ENCODE measurements at places on chromosomes 6 and 20. TPM values are rescaled to one million over a fixed set of nuclear protein-coding genes. Genes with fewer than 3 reads are reported as not detected.

DNA sequence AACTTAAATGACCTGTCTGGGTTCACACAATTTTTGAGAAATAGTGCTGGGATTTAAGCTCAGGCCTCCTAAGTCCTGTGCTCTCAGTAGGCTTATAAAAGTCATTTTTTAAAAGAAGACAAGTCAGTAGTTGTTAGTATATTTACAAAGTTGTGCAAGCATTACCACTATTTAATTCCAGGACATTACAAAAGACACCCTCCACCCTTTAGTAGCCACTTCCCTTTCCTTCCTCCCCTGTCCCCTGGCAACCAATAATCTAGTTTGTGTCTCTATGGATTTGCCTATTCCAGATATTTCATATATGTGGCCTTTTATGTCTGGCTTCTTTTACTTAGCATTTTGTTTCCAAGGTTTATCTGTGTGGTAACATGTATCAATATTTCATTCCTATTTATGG is 37.6 kb downstream of the HMGN3 start:
- no peak for DNase-seq

- no peak for DNase-seq
Measured at GRCh38 chr20:10596710-10597121, 77.1 kb downstream of the JAG1 start.

- DNase-seq = no peak
Measured at GRCh38 chr6:3965071-3965718, 113.7 kb downstream of the FAM217A start.

DNA sequence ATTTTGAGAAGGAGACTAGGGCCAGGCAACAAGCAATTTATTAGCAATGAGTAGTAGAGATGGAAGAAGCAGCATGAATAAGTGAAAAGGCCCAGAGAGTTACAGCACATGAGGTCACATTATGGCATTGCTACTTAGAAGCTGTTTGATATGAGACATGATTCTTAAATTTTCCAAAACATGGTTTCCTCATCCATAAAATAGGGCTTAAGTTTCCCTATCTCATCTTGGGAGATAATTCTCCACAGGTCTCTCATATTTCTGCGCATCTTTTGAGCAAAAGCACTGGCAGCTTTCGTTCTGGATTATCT is 656.1 kb downstream of the EPHA7 start:
- DNase-seq = no peak

- no peak for DNase-seq
Measured at GRCh38 chr6:98308564-98308963, 525.8 kb upstream of the POU3F2 start.

- peak; percentile 14 for DNase-seq
Measured at GRCh38 chr20:25054096-25054820, 3.7 kb downstream of the ACSS1 start.

DNA sequence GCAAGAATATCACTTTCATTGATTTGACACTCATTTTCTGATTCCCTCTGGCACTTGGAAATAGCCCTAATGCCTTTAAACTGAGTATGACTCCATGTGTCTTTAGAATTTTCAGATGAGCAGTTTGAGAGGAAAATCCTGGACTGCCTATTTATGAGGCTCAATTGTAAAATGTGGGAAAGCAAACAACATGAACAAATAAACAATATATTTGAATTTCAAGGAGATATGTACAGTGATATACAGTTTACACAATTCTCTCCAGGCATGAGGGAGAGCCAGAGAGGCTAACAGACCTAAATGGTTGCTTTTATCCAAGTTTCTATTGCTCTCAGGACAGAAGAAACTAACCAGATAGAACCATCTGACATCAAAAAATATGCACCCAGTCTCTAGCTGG is 748.2 kb upstream of the NRSN1 start:
- DNase-seq = no peak

GRCh38 chr6:2951728-2952127 is 19.6 kb downstream of the SERPINB6 start:
- peak; percentile 90 for DNase-seq

DNA sequence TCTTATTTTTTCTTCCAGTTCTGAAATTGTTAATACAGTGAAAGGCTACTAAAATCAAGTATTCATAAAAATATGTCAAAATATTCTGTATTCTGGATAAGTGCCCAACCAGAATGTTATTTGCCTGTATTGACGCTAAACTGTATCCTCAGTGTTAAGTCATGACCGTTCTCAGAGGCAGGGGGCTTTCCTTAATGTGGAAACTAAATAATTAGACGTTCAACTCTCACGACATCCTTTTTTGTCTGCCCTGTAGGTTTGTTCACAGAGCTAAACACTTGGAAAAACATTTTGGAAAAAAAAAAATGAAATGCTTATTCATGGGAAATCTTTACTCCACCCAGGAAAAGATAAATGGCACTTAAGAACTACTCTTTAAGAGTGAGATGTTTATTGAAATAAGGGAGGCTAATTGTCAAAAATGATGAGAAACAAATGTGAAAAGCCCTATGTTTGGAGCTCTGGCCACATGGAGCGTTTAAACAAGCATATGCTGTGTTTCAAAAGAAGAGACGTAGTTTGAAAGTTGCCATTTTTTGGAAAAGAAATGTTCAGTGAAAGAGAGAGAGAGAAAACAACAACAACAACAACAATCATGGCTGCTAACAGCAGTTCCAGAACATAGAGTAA is 453.1 kb upstream of the MARCKS start:
- DNase-seq = no peak

GRCh38 chr6:41690541-41691330 is 44.7 kb downstream of the TFEB start:
- peak; percentile 75 for DNase-seq

GRCh38 chr20:61442075-61442670 is 190.1 kb downstream of the CDH4 start:
- DNase-seq = no peak

GRCh38 chr20:44709797-44710196 is 5.4 kb upstream of the CCN5 start:
- peak; percentile 53 for DNase-seq

DNA sequence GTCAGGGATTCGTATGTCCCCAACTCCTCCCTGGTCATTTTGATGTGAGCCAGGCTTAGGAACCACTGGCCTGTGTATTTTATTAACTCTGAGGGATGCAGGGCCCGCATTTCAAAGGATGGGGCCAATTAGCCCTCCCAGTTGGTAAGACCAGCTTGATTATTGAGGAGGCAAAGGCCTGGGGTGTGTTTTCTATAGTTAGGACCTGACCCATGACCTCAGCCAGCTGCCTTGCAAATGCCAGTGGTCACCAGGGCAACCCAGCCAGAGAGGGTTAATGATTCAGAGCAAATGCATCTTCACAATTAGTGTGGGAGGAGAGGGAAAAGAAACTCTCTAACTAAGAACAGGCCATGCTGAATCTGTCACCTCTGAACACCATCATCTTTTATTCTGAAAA is 835.4 kb downstream of the MAFB start:
- DNase-seq = no peak

DNA sequence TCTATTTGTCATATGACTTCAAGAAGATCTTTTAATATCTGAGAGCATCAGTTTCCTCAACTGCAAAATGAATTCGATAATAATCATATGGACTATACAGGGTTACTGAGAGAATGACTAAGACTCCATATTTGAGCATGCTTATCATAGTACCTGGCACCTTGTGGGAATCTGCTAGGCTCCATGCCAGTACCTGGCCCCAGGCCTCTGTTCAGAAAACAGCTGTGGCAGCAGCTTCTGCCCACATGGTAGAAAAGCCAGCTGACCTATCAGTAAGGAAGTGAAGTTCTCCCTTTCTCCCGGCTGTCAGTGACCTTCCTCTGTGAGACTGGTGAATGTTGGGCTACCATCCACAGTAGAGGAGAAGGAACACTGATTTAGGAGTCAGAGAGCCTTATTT is 574.9 kb upstream of the CHD6 start:
- no peak for DNase-seq

- DNase-seq = no peak
Measured at GRCh38 chr20:63525971-63526370, 5.4 kb downstream of the PPDPF start.

- no peak for DNase-seq
Measured at GRCh38 chr20:63409066-63409833, 48.1 kb upstream of the CHRNA4 start.

GRCh38 chr6:92667843-92668242 is 751.5 kb downstream of the EPHA7 start:
- no peak for DNase-seq

DNA sequence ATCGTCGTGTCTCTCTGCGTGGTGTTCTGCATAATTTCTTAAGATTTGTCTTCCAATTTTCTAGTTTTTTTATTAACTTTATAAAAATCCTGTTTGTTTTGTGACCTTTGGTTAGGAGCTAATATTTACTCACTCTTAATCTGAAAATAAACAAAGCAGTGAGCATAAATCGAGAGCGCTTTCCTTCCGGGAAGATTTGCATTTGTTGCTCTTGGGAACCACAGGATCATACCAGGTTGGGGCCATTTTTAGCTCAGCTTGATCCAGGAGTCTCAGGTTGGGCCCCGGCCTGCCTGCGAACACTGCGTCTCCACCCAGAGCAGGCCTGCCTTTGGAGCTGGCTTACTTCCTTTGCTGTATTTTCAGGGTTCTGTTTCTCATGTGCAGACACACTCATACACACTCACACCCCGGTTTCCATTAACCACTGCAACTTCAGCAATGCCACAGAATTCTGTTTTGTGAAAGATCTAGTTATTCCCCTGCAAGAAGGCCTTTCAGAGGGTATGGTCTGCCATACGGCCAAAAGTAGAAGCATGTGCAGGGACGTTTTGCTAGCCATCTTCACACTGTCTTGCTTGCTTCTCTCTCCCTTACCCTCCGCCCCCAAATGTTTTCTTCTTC is 17.3 kb downstream of the BPHL start:
- DNase-seq = no peak

DNA sequence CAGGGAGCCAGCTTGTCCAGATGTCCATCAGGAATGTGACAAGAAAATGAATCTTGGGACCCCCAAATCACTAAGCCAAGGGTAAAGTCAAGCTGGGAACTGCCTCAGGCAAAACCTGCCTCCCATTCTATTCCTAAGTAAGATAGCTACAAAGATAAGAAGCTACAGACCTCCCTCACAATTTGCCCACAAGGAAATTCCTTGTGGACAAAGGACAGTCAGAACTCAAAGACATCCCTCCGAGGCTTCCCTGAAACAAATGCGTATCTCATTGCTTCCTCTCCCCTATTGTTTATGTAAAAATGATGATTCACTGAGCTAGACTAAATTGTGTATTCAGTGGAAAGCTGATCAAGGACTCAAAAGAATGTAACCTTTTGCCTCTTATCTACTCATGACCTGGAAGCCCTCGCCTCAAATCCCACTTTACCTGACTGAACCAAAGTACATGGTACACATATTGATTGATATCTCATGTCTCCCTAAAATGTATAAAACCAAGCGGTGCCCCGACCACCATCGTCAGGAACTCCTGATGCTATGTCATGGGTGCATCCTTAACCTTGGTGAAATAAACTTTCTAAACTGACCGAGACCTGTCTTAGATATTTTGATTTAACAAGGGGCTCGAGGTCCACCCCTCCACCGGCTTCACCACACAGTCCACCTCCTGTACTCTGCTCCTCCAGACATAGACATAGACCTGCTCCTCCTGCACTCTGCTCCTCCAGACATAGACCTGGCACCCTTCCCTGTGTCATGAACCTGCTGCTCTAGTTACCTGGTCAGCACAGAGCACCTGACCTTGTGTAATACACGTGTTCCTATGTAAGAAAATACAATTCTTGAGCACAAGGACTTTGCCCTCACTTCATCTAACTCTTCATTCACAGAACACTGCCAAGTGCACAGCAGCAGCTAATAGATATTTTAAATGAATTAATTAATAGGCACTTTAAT is 81.4 kb downstream of the WDR27 start:
- DNase-seq = no peak

DNA sequence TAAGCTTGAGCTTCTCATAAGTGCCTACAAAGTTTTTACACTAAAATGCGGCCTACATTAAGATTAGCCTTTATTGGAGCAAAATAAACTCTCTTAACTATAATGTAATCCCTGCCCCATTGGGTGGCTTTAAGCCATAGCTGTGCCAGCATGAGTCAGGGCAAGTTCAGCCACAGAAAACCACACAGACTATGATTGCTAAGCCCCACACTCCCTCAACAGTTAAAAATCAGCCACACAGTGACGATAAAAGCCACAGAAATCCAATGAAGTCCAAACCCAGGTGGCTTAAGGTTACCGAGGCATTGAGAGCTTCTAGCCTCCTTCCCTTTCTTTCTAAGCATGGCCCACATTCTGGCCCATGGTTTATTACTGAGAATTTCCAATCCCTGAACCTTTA is 61.6 kb downstream of the GRM1 start:
- no peak for DNase-seq

DNA sequence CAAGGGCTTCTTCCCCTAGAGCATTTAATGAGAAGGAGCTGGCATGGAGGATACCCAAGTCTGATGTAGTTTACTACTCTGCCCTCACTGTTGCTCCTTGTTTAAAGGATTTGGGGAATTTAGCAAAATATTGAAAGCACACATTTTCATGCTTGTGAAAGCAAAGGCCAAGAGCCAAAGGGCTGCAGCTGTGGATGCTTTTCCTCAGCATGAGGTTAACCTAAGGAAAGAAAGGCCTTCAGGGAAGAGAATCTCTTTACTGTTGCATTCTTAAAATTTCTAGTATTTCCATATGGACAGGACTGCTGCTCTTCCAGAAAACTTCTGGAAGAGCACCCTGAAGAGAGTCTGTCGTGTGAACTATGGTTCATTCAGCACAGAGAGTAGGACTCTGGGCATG is 45.9 kb upstream of the SASH1 start:
- DNase-seq = no peak

DNA sequence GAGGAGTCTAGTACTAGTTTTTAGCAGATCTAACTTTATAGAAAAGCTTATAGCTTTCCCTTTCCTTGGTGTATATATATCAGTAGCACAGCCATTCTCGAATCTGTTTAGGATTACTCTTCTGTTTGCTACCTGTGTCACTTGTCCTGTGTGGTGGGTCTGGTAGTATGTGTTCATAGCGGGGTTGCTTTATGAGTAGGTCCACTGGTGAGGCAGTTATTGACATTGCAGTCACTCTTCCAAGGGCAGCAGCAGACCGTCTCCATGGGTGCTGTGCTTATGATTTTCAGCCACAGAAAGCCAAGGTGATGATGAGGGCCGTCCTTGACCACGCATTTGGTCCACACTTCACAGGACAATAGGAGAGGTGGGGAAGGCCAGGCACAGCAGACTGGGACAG is 171.5 kb downstream of the CDKAL1 start:
- no peak for DNase-seq

GRCh38 chr6:79604583-79605037 is 26.5 kb upstream of the SH3BGRL2 start:
- DNase-seq = no peak

GRCh38 chr20:46549188-46549972 is 1.1 kb downstream of the OCSTAMP start:
- no peak for DNase-seq

The EPPIN gene
- not detected for total RNA-seq

The HLA-DPA1 gene
- 84.9 TPM for total RNA-seq

The WTAP gene
- total RNA-seq = 70.1 TPM

The MYB gene
- total RNA-seq = 0.23 TPM

The HCRTR2 gene
- not detected for total RNA-seq

The SPATS1 gene
- not detected for total RNA-seq

The SOBP gene
- 18.7 TPM for total RNA-seq

The LGSN gene
- not detected for total RNA-seq

The GNAS-AS1 gene
- total RNA-seq = not detected

The COL9A1 gene
- total RNA-seq = not detected

The NMBR gene
- not detected for total RNA-seq
